Muscle of leg (tissue), 16 donors: ENCODE measurements at places on chromosomes 6 and 20. TPM values are rescaled to one million over a fixed set of nuclear protein-coding genes. Genes with fewer than 3 reads are reported as not detected.

The CDH4 gene
- polyA plus RNA-seq, result 1.4 TPM

The CLDN20 gene
- polyA plus RNA-seq, result not detected

The GLP1R gene
- polyA plus RNA-seq, result not detected

The IL17F gene
- not detected for polyA plus RNA-seq

The TSPO2 gene
- polyA plus RNA-seq, result 0.41 TPM

- H3K27ac ChIP-seq, result no peak overlapping the region
- H3K36me3 ChIP-seq, result no peaks in the 10 kb centered on the region
- H3K4me1 ChIP-seq, result peaks cover 2% of the 10 kb centered on the region
- no peaks in the 10 kb centered on the region for H3K27me3 ChIP-seq
These were observed 256.4 kb downstream of the GMPR start for GRCh38 chr6:16494793-16495192.

DNA sequence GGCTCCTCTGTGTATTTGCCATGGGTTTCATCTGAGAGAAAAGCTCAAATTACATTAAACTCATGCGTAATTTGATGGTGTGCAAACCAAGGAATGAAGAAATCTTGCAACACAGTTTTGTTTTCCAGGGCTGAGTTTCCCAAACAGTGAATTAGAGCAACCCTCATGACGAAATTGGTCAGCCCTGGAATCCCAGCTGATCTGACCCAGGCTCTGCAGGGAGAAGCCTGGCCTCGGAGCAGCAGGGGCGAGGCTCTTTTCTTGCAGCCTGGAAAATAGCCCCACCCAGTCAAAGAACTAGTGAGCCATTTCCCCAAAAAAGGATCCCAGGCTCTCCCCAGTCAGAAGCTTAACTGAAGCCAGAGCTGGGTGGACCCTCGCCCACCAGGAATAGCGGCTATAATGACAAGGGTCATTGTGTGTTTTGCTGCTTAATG, 107.3 kb upstream of the SNX9 start:
- peak; percentile 93 for DNase-seq
- H3K4me1 ChIP-seq, result peaks cover 37% of the 10 kb centered on the region
- peak overlapping the region; percentile 13 for H3K27ac ChIP-seq

GRCh38 chr6:158567871-158568401, 8.0 kb downstream of the TMEM181 start:
- DNase-seq, result no peak
- no peaks in the 10 kb centered on the region for H3K4me1 ChIP-seq
- H3K27me3 ChIP-seq, result no peaks in the 10 kb centered on the region
- no peak overlapping the region for H3K27ac ChIP-seq
- H3K4me3 ChIP-seq, result no peak overlapping the region
- peaks cover 3% of the 10 kb centered on the region for H3K36me3 ChIP-seq

DNA sequence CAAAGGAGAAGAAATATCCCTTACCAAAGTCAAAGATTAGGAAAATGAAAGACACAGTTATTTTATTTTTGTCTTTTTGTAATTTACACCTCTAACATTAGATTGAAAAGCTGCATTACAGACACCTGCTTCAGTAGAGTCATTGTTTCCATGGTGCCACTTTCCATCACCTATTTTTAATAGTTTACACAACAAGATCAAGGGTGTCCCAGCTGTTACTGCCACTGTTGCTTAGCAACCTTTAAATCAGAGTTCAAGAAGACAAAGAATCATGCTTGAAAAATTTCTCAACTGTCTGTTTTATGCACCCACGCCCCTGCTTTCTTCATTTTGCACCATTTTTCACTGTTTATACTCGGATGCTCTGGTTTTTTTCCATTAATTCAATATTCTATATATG, 668.2 kb upstream of the GJE1 start:
- H3K4me1 ChIP-seq, result no peaks in the 10 kb centered on the region
- DNase-seq, result peak; percentile 88
- no peak overlapping the region for H3K4me3 ChIP-seq
- no peaks in the 10 kb centered on the region for H3K27me3 ChIP-seq

GRCh38 chr6:150738092-150738629, 127.3 kb upstream of the MTHFD1L start:
- peak; percentile 52 for DNase-seq
- H3K36me3 ChIP-seq, result peaks cover 5% of the 10 kb centered on the region
- no peaks in the 10 kb centered on the region for H3K4me1 ChIP-seq
- H3K27me3 ChIP-seq, result no peaks in the 10 kb centered on the region
- no peak overlapping the region for H3K27ac ChIP-seq
- no peak overlapping the region for H3K4me3 ChIP-seq

DNA sequence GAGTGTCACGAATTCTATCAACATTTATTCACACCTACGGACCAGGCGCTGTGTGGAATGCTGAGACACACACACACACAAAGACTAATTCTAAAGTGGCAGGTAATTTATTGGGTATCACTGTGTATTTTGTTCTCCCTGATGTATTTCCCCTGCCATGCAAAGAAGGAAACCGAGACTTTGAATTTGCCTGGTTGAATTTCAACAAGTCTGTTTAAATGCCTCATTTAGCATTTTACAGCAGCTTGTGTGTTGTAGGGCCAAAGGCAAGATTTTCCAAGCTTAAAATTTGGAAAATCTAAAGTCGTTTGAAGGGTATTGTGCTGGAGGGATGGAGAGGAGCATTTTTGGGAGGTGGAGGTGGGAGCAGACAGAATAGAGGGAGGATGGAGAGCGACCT, 274.4 kb upstream of the ZFP64 start:
- no peak overlapping the region for H3K27ac ChIP-seq
- H3K4me3 ChIP-seq, result no peak overlapping the region
- DNase-seq, result no peak
- H3K4me1 ChIP-seq, result no peaks in the 10 kb centered on the region
- H3K36me3 ChIP-seq, result no peaks in the 10 kb centered on the region
- H3K27me3 ChIP-seq, result no peaks in the 10 kb centered on the region

- peaks cover 16% of the 10 kb centered on the region for H3K4me1 ChIP-seq
- H3K27ac ChIP-seq, result no peak overlapping the region
- DNase-seq, result no peak
- no peak overlapping the region for H3K4me3 ChIP-seq
These were observed 61.7 kb downstream of the UTRN start for GRCh38 chr6:144346719-144347447.

- H3K36me3 ChIP-seq, result no peaks in the 10 kb centered on the region
- H3K4me3 ChIP-seq, result no peak overlapping the region
- no peak overlapping the region for H3K27ac ChIP-seq
These were observed 68.2 kb downstream of the RAB44 start for GRCh38 chr6:36765594-36766398.

- H3K27ac ChIP-seq, result no peak overlapping the region
- no peaks in the 10 kb centered on the region for H3K27me3 ChIP-seq
- H3K36me3 ChIP-seq, result peaks cover 25% of the 10 kb centered on the region
- no peak overlapping the region for H3K4me3 ChIP-seq
- no peaks in the 10 kb centered on the region for H3K4me1 ChIP-seq
These were observed 8.2 kb downstream of the DHX35 start for GRCh38 chr20:38970302-38970701.

DNA sequence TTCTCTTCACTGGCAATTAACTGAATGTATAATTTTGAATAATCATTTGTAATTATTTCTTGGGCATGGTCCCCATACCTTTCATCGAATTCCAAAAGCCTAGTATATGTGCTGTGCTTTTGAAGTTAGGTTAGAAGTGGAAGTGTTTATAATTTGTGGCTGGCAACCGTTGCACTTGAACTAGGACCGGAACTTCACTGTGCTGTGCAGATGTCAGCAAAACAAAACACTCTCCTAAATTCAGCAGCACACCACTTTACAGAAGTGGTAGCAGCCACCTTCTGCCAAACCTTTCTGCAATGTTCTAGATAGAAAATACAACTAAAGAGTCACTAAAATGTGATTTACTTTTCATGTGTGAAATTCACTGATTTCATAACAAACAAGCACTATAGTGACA, 111.9 kb downstream of the FAM83B start:
- no peaks in the 10 kb centered on the region for H3K4me1 ChIP-seq
- H3K4me3 ChIP-seq, result no peak overlapping the region
- H3K36me3 ChIP-seq, result no peaks in the 10 kb centered on the region
- H3K27me3 ChIP-seq, result no peaks in the 10 kb centered on the region
- H3K27ac ChIP-seq, result no peak overlapping the region

DNA sequence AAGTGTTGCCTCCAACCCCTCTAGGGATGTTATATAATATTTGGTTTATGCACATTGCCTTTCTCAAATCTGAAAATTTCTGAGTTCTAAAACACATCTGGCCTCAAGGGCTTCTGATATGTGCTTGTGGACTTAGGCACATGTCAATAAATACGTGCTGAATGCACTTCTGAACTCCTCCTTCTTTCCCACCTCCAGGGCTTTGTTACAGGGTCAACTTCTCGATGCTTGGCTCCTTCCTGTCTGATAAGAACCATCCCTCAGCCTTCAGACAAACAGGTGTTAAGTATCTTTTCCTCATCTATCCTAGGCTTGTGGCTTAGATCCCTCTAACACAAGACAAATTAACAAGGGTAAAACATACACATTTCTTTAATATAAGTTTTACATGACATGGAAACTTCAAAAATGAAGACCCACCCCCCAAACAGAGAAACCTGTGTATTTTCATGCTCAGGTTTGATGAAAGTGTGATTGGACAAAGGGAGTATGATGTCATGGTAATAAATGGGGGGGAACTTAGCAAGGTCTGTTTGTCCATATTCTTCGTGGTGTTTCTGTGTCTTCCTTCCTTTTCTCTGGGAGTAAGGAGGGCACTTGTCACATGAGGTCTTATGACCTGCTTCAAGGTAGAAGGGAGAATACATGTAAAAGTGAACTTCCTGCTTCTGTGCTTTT, 326.9 kb downstream of the CD83 start:
- H3K36me3 ChIP-seq, result no peaks in the 10 kb centered on the region
- H3K27ac ChIP-seq, result no peak overlapping the region
- peaks cover 22% of the 10 kb centered on the region for H3K4me1 ChIP-seq
- H3K27me3 ChIP-seq, result no peaks in the 10 kb centered on the region
- no peak for DNase-seq
- no peak overlapping the region for H3K4me3 ChIP-seq

DNA sequence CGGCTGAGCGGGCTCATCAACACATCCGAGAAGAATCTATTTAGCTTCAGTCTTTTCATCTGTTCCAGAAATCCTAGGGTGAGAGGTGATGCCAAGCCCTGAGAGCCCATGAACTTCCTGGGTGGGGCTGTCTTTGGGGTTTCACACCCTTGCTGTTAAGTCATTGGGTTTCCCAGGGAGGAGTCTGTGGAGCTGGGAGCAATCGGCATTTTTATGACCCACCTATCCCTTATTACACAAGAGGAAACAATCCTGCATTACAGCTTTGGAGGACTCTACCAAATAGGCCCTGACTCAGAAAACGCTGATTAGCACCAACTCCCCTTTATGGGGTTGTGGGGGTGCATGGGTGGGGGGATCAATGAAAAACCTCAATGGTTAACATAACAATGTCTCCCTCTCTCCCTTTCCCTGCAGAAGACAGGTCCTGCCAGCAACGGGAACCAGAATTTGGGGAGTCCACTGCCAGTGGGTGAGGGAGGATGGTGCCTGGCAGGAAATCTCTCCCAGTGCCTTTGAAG, 46.3 kb downstream of the EZR start:
- H3K27me3 ChIP-seq, result no peaks in the 10 kb centered on the region
- DNase-seq, result no peak
- peaks cover 77% of the 10 kb centered on the region for H3K36me3 ChIP-seq
- H3K27ac ChIP-seq, result no peak overlapping the region
- peaks cover 44% of the 10 kb centered on the region for H3K4me1 ChIP-seq

DNA sequence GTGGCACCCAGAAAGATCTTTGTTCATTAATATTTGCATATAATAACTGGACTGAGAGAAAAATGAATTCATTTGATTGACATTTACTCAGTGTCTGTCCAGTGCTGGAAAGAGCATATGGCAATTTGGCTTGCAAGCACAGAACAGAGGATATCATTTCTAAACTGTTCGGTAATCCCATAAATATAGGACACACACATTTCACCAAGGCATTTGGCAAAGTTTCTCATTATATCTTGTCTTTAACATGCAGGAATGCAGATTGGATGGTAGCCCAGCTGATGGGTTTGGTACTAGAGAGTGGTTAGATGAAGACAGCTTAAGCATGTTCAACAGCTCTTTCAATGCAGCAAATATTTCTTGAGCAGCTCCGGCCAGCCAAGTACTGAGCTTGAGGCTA, 259.2 kb downstream of the PRKN start:
- H3K4me1 ChIP-seq, result peaks cover 7% of the 10 kb centered on the region
- no peak overlapping the region for H3K27ac ChIP-seq
- H3K36me3 ChIP-seq, result no peaks in the 10 kb centered on the region

GRCh38 chr6:116929825-116930224, 52.8 kb downstream of the RFX6 start:
- DNase-seq, result no peak
- no peaks in the 10 kb centered on the region for H3K4me1 ChIP-seq
- no peak overlapping the region for H3K4me3 ChIP-seq
- H3K27me3 ChIP-seq, result no peaks in the 10 kb centered on the region
- no peak overlapping the region for H3K27ac ChIP-seq

DNA sequence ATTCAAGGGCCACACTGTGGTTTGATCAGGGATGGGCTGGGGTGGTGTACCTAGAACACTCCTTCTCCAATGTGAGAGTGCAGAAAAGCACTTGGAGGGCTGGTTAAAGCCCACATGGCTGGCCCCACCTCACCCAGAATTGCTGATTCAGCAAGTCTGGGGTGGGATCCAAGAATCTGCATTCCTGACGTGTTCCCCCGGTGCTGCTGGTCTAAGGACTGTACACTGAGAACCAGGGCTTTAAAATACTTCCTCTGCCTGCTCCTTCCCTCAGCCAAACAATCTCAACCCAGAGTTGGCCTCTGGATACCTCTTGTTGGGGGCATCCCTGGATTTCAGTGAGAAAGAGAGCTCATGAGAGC, 13.4 kb upstream of the OCSTAMP start:
- no peak for DNase-seq
- H3K4me1 ChIP-seq, result peaks cover 34% of the 10 kb centered on the region
- no peaks in the 10 kb centered on the region for H3K27me3 ChIP-seq
- no peak overlapping the region for H3K27ac ChIP-seq
- H3K4me3 ChIP-seq, result no peak overlapping the region

- peaks cover 60% of the 10 kb centered on the region for H3K4me1 ChIP-seq
- H3K27ac ChIP-seq, result peak overlapping the region; percentile 88
- peaks cover 2% of the 10 kb centered on the region for H3K36me3 ChIP-seq
- peak; percentile 84 for DNase-seq
- H3K4me3 ChIP-seq, result no peak overlapping the region
These were observed 25.2 kb downstream of the TRAM2 start for GRCh38 chr6:52551483-52552277.

GRCh38 chr6:72287801-72288200, 334.1 kb upstream of the KCNQ5 start:
- H3K27me3 ChIP-seq, result no peaks in the 10 kb centered on the region
- H3K4me1 ChIP-seq, result no peaks in the 10 kb centered on the region

DNA sequence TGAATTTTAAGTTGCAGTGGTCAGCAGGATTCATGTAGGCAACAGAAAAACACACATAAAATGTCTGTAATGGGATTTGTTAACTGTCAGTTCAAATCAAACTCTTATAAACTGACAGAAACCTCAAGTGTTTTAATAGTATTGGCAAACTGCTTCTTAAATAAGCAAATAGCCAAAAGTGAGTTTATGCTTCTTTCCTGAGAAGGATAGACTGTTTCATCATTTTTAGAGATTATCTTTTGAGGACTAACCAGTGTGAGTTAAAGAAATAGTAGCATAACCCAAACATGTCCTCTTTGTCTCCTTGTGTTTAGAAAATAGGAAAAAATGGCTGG, 68.0 kb downstream of the AIG1 start:
- DNase-seq, result no peak
- H3K27ac ChIP-seq, result no peak overlapping the region
- H3K36me3 ChIP-seq, result no peaks in the 10 kb centered on the region
- no peaks in the 10 kb centered on the region for H3K4me1 ChIP-seq
